ENCODE measurements at places on chromosomes 12 and 14.
A peak's percentile ranks its signal among the peaks of the same experiment; 100 is the strongest.

GRCh38 chr12:76967181-76967885 lies 88.5 kb upstream of the CSRP2 start:
- no peak overlapping the region for H3K4me3 ChIP-seq
- no peaks in the 10 kb centered on the region for H3K4me1 ChIP-seq
- H3K36me3 ChIP-seq: no peaks in the 10 kb centered on the region

DNA sequence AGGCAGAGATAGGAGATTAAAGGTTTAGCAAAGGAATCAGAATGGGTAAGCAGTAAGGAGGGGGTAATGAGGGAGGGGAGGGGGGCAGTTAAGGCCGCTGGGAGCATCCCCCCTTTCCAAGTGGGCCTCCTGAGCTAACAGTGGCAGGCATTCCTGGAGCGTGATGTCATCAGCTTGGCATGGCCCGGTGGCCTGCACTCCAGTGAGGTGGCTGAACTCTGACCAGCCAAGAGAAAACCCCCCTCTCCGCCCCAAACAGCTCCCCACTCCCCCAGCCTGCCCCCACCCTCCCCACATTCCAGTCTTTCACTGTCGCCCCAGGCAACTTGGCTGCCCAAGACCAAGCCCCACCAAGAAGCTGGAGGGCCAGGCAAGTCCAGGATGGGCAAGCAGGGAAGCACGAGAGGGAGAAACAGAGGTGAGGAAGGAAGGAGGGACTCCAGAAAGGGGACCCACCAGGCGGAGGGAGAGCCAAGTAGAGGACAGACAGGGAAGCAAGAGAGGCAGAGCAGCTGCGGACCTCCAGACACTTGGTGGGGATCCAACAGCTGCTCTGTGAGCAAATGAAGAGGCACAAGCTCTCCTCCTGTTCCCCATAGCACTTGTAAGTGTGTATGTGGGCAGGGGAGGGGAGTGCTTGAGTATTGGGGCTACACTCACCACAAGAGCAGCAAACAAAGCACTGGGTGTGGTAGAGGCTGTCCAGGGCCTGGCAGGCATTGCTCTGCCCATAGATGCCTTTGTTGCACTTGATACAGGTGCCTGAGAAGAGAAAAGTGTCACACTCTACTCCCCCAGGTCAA lies 4.5 kb downstream of the AJUBA start:
- H3K36me3 ChIP-seq: peaks cover 3% of the 10 kb centered on the region
- H3K4me1 ChIP-seq: peaks cover 29% of the 10 kb centered on the region
- no peaks in the 10 kb centered on the region for H3K27me3 ChIP-seq
- peak overlapping the region; percentile 76 for H3K4me3 ChIP-seq
- peak overlapping the region; percentile 96 for H3K27ac ChIP-seq
- DNase-seq: no peak

DNA sequence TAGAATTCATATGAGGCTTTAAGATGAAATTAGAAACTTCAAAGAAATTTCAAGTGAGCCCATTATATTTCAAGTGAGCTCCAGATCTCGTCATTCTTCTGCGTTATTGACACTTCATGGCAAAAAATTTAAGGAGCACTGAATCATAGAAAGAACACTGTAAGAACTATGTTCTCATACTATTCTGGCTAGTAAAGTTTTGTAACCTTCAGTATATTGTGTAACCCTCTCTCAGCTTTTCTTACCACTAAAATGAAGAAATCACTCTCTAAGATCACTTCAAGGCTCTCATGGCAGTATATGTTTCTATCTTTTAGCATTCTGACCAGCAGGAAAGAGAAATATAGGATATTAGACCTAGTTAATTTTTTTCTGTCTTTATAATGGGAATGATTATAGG lies 6.3 kb downstream of the GPHN start:
- DNase-seq: no peak
- H3K4me3 ChIP-seq: no peak overlapping the region
- H3K36me3 ChIP-seq: no peaks in the 10 kb centered on the region

- DNase-seq: no peak
- H3K36me3 ChIP-seq: no peaks in the 10 kb centered on the region
- no peaks in the 10 kb centered on the region for H3K27me3 ChIP-seq
- peak overlapping the region; percentile 99 for H3K27ac ChIP-seq
Measured at GRCh38 chr12:45232146-45232755, 16.4 kb downstream of the ANO6 start.

- H3K36me3 ChIP-seq: no peaks in the 10 kb centered on the region
- no peaks in the 10 kb centered on the region for H3K4me1 ChIP-seq
- no peak for DNase-seq
- no peaks in the 10 kb centered on the region for H3K27me3 ChIP-seq
- H3K27ac ChIP-seq: no peak overlapping the region
Measured at GRCh38 chr12:107631715-107632114, 53.9 kb upstream of the PWP1 start.

DNA sequence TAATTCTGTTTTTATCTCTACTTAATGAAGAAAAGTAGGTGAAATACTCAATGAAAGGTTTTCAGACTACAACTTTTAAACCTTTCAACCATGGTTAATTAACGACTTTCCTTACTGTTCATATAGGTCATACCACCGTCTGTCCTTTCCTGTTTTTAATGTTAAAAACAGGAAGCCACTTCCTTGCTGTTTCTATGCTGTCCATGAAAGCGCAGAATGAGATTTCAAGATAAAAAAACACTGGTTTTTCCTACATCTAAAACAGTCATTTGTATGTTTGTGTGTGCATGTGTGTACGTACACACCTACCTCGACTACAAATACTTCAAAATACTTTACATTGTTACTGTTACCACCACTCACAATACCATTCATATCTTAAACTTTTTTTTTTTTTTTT lies 27.3 kb downstream of the SPTLC2 start:
- no peak overlapping the region for H3K27ac ChIP-seq
- H3K4me1 ChIP-seq: no peaks in the 10 kb centered on the region
- no peaks in the 10 kb centered on the region for H3K36me3 ChIP-seq
- H3K4me3 ChIP-seq: no peak overlapping the region
- DNase-seq: no peak

DNA sequence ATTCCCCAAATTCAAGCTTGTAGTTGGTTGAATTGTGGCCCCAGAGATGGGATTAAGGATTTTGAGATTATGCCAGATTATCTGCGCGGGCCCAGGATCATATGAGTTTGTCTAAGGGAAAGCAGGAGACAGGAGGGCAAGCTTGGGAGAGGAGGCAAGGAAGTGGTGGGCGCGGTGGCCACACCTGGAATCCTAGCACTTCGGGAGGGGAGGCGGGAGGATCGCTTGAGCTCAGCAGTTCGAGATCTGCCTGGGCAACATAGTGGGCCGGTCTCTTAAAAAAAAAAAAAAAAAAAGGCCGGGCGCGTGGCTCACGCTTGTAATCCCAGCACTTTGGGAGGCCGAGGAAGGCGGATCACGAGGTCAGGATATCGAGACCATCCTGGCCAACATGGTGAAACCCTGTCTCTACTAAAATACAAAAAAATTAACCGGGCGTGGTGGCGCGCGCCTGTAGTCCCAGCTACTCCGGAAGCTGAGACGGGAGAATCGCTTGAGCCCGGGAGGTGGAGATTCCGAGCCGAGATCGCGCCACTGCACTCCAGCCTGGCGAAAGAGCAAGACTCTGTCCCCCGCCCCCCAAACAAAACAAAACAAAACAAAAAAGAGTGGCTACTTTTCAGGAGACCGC lies 881 bp upstream of the PUS1 start:
- no peak for DNase-seq
- H3K27me3 ChIP-seq: no peaks in the 10 kb centered on the region
- peak overlapping the region; percentile 82 for H3K27ac ChIP-seq
- H3K4me3 ChIP-seq: peak overlapping the region; percentile 66

- no peaks in the 10 kb centered on the region for H3K4me1 ChIP-seq
- no peak overlapping the region for H3K4me3 ChIP-seq
- H3K36me3 ChIP-seq: no peaks in the 10 kb centered on the region
- H3K27ac ChIP-seq: no peak overlapping the region
- H3K27me3 ChIP-seq: no peaks in the 10 kb centered on the region
- no peak for DNase-seq
Measured at GRCh38 chr14:52179141-52179790, 88.2 kb upstream of the PTGDR start.

DNA sequence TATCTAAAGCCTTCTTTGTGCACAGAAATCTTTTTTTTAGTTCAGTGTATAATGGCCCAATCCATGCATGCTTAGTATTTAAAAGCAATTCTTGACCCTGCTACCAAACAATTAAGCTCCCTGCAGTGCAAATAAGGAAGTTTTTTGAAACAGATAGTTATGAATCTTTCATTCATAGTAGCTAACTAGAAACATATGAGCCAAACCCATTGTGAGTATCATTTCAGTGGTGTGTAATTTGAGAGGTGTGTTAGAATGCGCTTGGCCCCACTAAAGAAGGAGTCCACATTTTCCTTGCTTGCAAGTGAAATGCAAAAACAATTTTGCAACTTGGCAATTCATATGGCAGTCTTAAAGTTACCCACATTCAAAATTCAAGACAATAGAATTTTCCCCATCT lies 14.4 kb downstream of the EPS8 start:
- no peaks in the 10 kb centered on the region for H3K36me3 ChIP-seq
- H3K4me1 ChIP-seq: no peaks in the 10 kb centered on the region
- no peak overlapping the region for H3K4me3 ChIP-seq
- no peaks in the 10 kb centered on the region for H3K27me3 ChIP-seq
- no peak for DNase-seq

- no peaks in the 10 kb centered on the region for H3K36me3 ChIP-seq
- H3K4me1 ChIP-seq: no peaks in the 10 kb centered on the region
- H3K4me3 ChIP-seq: no peak overlapping the region
- H3K27me3 ChIP-seq: no peaks in the 10 kb centered on the region
Measured at GRCh38 chr12:121871467-121871866, 12.8 kb upstream of the HPD start.

- H3K4me1 ChIP-seq: no peaks in the 10 kb centered on the region
- H3K27ac ChIP-seq: no peak overlapping the region
- no peaks in the 10 kb centered on the region for H3K36me3 ChIP-seq
- DNase-seq: no peak
- H3K4me3 ChIP-seq: no peak overlapping the region
Measured at GRCh38 chr14:89625244-89625713, 208.2 kb upstream of the FOXN3 start.

DNA sequence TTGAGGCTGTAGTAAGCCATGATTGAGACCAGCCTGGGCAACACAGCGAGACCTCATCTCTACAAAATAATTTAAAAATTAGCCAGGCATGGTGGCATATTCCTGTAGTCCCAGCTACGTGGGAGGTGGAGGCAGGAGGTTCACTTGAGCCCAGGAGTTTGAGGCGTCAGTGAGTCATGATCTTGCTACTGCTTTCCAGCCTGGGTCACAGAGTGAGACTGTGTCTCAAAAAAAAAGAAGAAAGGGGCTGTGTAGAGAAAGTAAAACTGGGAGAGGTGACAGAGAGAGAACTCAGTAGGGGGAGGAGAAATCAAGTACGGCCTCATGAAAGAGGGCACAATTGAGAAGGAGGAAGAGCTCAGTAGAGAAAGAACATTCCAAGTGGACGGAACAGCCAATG lies 12.4 kb downstream of the TECPR2 start:
- H3K36me3 ChIP-seq: no peaks in the 10 kb centered on the region
- DNase-seq: no peak
- H3K27me3 ChIP-seq: no peaks in the 10 kb centered on the region
- H3K27ac ChIP-seq: no peak overlapping the region

- peaks cover 27% of the 10 kb centered on the region for H3K4me1 ChIP-seq
- H3K4me3 ChIP-seq: no peak overlapping the region
- no peaks in the 10 kb centered on the region for H3K27me3 ChIP-seq
- peak overlapping the region; percentile 80 for H3K27ac ChIP-seq
- no peaks in the 10 kb centered on the region for H3K36me3 ChIP-seq
Measured at GRCh38 chr14:69094481-69094880, 58.4 kb downstream of the DCAF5 start.

DNA sequence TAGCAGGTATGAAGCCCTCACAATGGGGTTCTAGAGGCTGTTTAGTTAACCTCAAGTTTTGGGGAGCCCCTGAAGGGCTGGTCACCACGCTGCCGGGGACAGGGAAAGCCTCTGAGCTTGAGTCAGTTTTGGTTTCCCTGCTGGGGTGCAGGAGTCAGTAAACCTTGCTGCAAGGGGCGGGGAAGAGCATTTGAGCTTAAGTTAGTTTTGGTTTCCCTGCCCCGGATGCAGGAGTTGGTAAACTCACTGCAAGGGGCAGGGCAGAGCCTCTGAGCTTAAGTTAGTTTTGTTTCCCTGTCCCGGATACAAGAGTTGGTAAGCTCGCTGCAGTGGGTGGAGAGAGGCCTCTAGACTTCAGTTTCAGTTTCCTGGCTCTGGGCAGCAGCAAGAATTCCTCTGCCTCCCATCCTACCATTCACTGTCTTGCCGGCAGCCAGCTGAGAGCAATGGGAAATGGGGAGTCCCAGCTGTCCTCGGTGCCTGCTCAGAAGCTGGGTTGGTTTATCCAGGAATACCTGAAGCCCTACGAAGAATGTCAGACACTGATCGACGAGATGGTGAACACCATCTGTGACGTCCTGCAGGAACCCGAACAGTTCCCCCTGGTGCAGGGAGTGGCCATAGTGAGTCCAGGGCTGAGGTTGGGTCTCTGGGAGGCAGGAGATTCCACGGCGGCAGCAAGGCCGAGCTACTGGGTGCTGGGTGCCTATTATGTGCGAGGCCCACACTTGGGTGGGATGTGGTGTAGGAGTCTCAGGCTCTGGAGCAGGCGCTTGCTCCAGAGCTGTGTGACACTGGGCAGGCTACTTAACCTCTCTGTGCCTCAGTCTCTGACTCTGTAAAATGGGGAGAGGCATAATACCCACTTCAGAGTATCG lies at the start of gene OAS2:
Gene OAS2 (plus strand): TSS at position 357 of the 878 bp plus-strand sequence. CDS start 90 bp downstream, at position 447.
- H3K36me3 ChIP-seq: no peaks in the 10 kb centered on the region
- no peak for DNase-seq
- H3K4me3 ChIP-seq: peak within 1 kb of the TSS; percentile 23
- peak within 1 kb of the TSS; percentile 50 for H3K27ac ChIP-seq
- no peaks in the 10 kb centered on the region for H3K4me1 ChIP-seq
- no peaks in the 10 kb centered on the region for H3K27me3 ChIP-seq
